Heart left ventricle (tissue), 16 donors: ENCODE measurements at places on chromosomes 1 and 21. TPM values are rescaled to one million over a fixed set of nuclear protein-coding genes. Genes with fewer than 3 reads are reported as not detected.

Gene TFAP2E
- 0.40 TPM for total RNA-seq

Gene PGLYRP4
- not detected for total RNA-seq

Gene GBP6
- total RNA-seq, result not detected

Gene GJC2
- total RNA-seq, result 1.00 TPM

Gene STIL
- total RNA-seq, result 0.52 TPM

Gene DRAXIN
- 0.09 TPM for total RNA-seq
